ENCODE measurements at places on chromosomes 13 and 19.
A peak's percentile ranks its signal among the peaks of the same experiment; 100 is the strongest.

DNA sequence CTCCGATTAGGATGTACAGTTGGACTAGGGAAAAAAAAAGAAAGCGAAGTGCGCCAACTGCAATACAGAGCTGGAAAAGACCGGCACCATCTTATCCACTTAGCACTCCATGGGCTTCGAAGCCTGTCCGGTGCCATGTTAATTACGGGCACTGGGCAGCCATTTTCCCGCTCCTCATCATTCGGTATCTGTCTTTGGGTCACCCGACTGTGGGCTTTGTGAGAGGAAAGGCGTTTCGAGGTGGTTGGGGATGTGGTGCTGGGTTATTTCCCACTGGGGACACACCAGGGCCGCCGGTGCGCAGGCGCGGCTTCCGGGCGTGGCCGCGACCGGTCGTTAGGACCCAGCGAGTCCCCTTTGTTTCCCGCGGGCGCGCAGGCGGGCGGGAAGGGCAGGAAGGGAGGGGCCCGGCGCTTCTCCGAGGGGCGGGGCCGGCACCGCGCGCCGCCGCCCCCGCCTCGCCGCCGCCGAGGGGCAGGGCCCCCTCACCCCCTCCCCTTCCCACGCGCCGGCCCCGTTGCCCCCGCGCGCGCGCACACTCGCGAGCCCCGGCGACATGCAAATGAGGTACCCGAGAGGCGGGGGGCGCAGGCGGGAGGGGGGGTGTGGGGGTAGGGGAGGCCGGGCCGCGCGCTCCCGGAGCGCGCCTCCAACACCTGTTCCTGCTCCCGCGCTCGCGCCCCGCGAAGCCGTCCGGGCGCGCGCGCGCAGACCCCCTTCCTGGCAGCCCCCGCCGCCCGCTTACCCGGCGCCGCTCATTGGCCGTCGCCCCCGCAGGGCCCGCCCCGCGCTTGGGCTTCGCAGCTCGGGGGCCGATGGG, at the start of gene ZNF524:
TSS of gene ZNF524 (plus strand) at position 447 of the 820 bp plus-strand sequence. CDS start 1,825 bp downstream, outside the sequence.
- DNase-seq = peak; percentile 84

GRCh38 chr13:95181586-95181985, 119.7 kb downstream of the ABCC4 start:
- no peak for DNase-seq

DNA sequence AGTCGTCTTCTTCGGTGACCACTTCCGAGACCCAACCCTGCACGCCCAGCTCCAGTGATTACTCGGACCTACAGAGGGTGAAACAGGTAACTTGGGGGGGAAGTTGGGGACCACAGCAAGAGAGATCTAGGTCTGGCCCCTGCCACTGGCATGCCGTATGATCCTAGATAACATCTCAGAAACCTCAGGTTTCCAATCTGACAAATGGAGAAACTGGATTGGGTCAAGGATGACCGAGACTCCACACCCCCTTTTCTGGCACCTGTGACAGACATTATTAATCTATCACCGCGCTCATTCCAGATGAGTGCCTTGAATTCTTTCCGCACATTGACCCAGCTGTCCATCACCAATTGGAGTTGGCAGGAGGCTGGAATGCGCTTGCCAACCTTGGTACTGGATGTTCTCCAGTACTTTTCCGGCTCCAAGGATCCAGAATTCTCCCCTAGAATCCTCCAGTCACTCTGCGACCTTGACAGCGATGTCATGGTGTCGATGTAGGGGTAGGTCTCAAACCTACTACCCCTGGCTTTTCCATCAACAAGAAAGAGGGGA, 17.4 kb downstream of the VASP start:
- no peak for DNase-seq

- no peak for DNase-seq
Measured at GRCh38 chr13:26895081-26895807, 134.7 kb upstream of the GPR12 start.

- no peak for DNase-seq
Measured at GRCh38 chr19:40612831-40613689, 11.9 kb downstream of the LTBP4 start.

GRCh38 chr19:51573331-51573730, 2.2 kb downstream of the ZNF175 start:
- no peak for DNase-seq

DNA sequence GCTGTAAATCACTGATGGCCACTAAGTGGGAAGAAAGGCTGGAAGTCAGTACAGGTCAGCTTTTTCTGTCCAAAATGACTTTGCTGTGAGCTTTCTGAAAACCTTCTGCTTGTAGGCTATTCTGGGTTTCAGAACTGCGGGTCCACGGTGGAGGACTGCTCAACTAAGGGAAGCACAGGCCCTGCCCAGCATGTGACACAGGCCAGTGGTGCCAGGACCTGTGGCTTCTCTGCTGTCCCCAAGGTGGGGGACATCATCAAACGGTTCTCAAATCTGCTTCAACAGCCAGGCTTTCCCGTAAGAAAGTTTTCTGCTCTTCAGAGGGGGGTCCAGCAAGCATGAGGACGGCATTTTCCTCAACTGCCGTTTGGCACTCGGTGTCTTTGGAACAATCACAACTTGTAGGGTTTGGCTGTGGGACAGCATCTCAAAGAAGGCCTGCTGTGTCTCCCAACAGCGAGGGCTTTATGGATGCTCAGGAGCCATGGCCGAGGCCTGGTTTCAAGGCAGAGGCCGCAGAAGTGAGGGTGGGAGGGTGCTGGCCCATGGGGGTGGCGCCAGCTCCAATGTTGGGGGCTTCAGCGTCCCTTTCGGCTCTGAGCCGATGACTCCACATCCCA, 3.8 kb downstream of the SGTA start:
- DNase-seq = no peak

DNA sequence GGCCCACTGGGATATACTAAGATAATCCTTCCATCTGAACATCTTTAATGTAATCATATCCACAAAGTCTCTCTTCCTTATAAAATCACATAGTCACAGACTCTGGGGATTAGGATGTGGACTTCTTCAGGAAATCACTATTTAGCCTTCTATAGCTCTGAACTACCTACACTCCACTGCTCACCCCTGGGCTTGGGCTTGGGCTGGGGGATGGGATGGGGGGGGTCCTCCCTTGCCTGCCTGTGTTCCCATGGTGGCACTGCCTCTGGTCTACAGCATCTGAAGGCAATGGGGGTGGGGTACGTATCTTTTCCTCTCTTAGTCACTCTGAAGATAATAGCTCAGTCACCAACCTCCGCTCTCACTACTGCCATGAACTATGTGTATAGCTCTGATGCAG, 67.8 kb upstream of the SERTM1 start:
- DNase-seq = no peak

- DNase-seq = no peak
Measured at GRCh38 chr13:27004866-27005265, 166.7 kb downstream of the USP12 start.

GRCh38 chr19:1967087-1967608, 26.2 kb downstream of the CSNK1G2 start:
- DNase-seq = no peak

- DNase-seq = no peak
Measured at GRCh38 chr19:34430738-34431625, 2.8 kb downstream of the UBA2 start.

GRCh38 chr19:533364-534058, 2.0 kb downstream of the CDC34 start:
- no peak for DNase-seq

- no peak for DNase-seq
Measured at GRCh38 chr19:58009666-58010301, 7.2 kb upstream of the ZNF606 start.

- no peak for DNase-seq
Measured at GRCh38 chr19:38904581-38905539, 5.1 kb downstream of the NFKBIB start.

DNA sequence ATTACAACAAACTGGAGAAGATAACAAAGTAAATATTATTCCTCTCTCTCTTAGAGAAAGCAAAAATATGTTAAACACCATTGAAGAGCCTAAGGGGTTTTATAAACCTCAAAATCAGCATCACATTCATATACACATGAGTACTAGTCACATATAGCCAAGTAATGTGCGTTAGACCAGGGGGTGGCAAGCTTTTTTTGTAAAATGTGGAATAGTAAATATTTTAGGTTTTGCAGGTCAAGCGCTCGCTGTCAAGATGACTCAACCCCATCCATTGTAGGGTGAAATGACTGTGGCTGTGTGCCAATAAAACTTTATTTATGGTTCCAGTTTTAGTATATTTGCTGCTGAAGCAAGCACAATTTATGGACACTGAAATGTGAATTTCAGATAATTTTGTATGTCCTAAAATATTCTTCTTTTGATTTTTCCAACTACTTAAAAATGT, 21.7 kb downstream of the RFX2 start:
- no peak for DNase-seq

- no peak for DNase-seq
Measured at GRCh38 chr13:68190818-68191217, 960.7 kb upstream of the PCDH9 start.

- DNase-seq = no peak
Measured at GRCh38 chr19:11699931-11700794, 38.6 kb downstream of the ZNF823 start.

DNA sequence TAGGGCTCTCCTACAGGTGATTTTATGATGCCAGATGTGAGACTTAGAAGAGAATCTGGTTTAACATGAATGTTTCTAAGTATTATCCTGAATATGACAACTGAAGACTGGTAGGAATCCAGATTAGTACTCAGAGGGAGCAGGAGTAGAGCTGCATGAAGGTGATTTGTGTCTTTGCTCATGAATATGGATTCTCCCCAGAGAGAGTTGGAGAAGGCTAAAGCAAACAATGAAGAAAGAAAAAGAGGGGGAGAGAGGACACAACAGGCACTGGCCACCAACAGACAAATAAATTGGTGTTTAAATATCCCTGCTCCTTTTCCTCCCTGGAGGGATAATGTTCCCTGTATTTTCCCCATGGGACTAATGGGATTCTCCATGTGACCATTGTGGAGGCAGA, 427.0 kb upstream of the KLF12 start:
- no peak for DNase-seq

DNA sequence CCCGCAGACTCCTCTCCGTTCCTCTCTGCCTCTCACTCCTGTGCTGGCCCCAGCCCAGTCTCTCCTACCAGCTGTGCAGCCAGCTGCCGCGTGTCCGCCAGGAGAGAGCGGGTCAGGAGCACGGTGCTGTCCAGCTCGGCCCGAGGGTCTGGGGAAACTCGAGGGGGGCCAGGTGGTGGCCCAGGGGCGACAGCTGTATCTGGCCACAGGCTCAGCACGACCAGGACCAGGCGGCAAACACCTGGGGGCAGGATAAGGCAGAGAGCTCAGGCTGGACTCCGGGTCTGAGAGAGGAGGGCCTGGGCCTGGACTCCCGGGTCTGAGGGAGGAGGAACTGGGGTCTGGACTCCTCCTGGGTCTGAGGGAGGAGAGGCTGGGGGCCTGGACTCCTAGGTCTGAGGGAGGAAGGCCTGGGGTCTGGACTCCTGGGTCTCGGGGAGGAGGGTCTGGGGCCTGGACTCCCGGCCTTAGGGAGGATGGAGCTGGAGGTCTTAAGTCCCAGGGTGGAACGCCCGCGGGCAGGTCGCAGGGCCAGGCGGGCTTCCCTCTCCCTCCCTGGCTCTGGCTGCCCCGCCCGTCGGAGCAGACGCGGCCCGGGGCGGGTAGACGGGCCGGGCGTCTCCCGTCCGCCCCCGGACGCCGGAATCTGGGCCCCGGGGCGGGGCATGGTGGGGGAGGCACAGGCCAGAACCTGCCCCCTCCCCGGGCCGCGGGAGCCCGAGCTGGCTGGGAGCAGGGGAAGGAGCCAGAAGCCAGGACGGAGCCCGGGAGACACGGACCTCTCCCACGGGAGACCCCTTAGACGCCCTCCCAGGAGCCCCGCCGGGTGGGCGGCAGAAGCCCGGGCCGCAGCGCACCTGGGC, 1.3 kb downstream of the IL11 start:
- DNase-seq = peak; percentile 62

- DNase-seq = no peak
Measured at GRCh38 chr13:24687611-24688010, 7.4 kb downstream of the ATP12A start.

DNA sequence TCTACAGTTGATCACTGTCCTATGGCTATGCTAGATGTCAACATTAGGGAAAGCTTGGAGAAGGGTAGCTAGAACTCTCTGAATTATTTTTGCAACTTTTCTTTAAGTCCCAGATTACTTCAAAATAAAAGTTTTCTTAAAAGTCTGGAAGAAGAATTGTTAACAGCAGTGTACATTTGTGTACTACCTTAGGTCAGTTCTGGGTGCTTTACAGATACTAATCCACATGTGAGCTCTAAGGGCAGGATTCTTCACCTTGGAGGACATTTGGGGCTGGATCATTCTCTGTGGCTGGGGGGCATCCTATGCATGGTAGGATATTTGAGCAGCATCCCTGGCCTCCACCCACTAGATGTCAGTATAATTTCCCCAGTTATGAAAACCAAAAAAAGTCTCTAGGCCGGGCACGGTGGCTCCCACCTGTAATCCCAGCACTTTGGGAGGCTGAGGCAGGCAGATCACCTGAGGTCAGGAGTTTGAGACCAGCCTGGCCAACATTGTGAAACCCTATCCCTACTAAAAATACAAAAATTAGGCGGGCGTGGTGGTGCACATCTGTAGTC, 2.8 kb downstream of the BRME1 start:
- DNase-seq = no peak

DNA sequence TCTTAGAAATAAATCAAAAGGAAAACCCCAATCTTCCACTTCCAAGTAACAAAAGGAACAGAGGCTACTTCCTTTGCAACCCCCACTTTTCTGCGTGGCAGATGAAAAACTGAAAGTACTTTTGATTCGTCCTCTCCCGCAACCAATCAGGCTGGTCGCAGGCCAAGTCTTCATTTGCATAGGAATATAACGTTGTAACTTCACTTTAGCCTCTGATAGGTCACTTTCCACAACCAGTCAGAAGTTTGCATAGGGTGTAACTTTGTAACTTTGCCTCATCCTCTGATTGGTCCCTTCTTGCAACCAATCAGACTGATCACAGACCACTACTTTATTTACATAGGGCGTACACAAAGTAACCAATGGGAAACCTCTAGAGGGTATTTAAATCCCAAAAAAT, 37.2 kb downstream of the TGDS start:
- DNase-seq = no peak

DNA sequence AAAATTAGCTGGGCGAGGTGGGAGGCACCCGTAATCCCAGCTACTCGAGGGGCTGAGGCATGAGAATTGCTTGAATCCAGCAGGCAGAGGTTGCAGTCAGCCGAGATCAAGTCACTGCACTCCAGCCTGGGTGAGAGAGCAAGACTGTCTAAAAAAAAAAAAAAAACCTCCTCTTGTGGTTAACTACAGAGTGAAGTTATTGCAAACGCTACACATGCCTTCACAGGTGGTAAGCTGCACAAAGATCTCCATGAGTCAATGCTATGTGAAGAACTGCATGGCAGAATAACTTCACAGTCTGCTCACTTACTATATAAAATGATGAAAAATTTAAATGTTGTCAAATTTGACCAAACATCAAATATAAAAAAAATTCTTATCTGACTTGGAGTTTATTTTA, 436.8 kb downstream of the FGF14 start:
- DNase-seq = no peak

GRCh38 chr13:63436325-63436668, 2020.6 kb upstream of the PCDH20 start:
- DNase-seq = no peak

GRCh38 chr19:10069046-10069445, 17.1 kb upstream of the SHFL start:
- no peak for DNase-seq
